ENCODE measurements at places on chromosomes 16 and 17.

DNA sequence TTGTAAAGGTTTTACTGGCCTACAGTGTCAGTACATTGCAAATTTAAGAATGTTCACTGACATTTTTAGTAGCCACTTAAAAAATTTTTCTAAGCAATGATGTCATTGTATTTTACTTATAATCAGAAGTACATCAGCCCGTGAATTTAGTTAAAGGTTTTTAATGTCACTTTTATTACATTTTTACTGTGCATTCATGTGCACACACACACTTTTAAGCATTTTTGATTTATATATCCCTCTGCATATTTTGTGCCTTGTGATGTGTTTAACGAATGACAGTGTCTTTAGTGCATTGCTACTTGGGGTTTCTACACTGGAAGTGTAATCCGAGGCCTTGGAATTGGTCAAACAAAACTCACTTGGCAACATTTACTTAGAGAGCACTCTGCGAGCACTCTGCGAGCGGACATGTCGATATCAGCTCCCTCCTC is 190.4 kb downstream of the WWOX start:
- DNase-seq = no peak

DNA sequence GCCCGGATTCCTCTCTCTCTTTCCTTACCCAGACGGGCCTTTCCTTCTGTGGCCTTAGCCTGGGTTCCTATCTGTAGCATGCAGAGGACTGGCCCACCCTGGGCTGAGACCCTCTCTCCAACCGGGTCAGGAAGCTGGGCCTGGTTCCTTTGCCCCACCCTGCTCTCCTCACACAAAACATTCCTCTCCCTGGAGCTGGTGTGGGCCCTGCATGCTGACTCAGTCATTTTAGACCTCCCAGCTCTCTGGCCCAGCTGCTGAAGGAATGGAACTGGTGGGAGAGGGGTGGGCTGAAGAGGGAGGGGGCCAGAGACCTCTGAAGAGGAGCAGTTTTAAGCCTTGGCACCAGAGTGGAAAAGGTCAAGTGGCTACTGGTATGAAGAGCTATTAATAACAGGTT is 957 bp downstream of the MYL4 start:
- DNase-seq = no peak

DNA sequence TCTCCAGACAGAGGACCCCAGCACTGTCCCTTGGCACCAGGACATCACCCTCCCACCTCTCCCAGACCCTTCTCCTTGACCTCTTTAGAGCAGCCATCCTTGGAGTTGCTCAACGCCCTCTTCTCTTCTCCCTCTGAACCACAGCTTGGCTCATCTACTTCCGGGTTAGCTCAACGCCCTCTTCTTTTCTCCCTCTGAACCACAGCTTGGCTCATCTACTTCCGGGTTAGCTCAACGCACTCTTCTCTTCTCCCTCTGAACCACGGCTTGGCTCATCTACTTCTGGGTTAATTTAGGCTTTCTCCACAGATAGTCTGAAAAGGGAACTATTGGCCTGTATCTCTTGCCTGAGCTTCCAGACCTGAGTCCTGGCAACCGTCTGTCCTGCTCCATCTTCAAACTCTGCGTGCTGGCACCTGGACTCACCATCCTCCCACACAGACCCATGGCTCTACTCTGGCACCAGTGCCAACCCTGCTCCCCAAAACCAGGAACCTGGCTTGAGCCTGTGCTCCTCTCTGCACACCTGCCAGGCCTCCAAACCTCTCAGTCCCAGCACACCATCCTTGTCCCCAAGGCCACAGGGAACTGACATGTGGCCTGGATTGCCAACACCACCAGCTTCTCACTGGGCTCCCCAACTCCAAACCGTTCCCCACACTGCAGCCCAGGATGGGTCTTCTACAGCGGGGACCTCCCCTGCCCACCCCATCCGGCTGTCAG is 25.3 kb upstream of the FAAP100 start:
- DNase-seq = no peak

DNA sequence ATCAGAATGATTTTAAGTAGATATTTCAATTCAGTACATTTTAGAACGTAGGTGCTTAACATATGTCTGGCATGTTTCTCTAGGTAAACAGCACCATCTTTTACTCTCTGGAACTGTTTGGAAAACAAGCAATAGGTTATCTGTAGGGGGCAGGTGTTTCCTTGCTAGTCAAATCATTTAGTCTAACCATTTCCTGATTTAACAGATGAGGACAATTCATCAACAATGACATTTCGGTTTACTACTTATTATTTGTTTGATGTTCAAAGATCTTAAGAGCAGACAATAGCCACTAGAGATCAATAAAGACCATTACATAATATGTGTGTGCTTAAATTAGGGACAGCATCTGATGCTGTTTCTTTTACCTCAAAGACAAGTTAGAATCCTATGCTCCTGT is 173.1 kb downstream of the CEP112 start:
- DNase-seq = no peak

DNA sequence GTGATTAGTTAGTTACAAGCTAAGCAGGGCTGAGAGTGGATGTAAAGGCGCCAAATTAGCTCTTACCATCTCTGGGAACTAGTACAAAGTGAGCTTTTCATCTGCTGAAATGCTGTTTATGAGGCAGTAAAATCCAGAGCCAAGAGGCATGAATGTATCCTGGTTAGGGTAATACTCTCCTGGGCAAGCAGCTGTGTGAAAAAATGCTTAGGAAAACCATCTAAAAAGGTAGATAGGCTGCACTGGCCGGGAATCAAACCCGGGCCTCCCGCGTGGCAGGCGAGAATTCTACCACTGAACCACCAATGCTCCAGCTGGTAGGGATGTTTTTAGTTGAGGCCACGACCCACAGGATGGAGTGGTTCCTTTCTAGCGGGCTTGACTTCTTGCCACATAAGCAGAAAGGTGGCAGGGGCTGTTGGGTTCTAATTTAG is 23.0 kb downstream of the VAC14 start:
- DNase-seq = no peak

GRCh38 chr17:65527381-65527780 is 34.1 kb downstream of the AXIN2 start:
- no peak for DNase-seq

GRCh38 chr17:77210331-77210730 is 69.6 kb downstream of the SEC14L1 start:
- DNase-seq = no peak

- no peak for DNase-seq
Measured at GRCh38 chr16:84726669-84727467, 27.1 kb downstream of the USP10 start.

DNA sequence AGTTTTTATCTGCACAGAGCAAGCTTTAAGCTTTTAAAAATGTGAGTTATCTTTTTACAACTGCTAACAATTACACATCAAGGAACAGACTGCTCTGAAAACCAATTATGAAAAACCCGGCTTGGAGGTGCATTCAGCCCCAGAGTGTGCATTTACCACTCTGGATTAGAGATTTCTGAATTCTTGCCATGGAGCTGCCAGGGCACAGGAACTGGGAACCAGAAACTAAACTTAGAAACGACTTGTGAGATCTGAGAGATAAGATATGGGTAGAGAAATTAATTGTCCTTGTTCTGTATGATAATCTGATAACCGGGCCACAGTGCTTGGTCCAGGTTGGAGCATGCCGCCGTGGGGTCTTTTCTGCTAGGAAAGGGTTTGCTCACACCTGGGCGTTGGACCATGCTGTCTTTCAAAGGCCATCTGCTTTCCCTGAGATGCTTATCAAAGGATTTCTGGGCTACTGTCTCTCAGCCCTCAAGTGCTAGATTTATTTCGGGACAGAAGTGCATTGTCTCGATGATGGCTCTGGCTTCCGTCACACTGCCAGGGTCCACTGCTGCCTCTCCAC is 210.0 kb downstream of the MAF start:
- no peak for DNase-seq

GRCh38 chr17:34393401-34393800 is 30.4 kb upstream of the CCL1 start:
- no peak for DNase-seq

GRCh38 chr17:82227629-82228277 is 1.1 kb upstream of the SLC16A3 start:
- no peak for DNase-seq

- DNase-seq = no peak
Measured at GRCh38 chr16:67430977-67431774, at the start of gene HSD11B2. Gene HSD11B2, plus strand, starts transcription at chr16:67431121. Its CDS starts 128 bp downstream, at chr16:67431249.

GRCh38 chr17:18132711-18133110 is 24.2 kb downstream of the MYO15A start:
- DNase-seq = no peak

DNA sequence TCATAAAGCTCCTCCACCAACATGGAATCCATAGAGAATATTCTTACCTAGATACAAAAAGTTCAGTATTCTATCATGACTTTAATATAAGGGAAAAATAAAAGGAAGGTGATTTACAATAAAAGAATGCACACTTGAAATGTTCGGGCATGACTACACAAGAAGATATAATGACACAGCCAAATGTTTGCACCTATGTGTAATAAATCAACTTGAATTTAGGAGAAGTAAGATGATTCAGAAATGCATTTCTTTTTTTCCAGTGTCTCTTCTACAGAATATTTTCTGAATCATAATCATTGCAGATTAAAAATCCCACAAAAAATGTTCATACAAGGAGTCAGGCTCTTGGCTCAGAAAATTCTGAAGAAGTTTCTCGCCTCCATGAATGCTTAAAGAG is 404.0 kb upstream of the HSBP1 start:
- DNase-seq = no peak

- no peak for DNase-seq
Measured at GRCh38 chr16:31265329-31266245, 5.8 kb downstream of the ITGAM start.

Measured in HFF-Myc (cell line).